ENCODE measurements at places on chromosomes 16 and 17. TPM values are rescaled to one million over a fixed set of nuclear protein-coding genes. Genes with fewer than 3 reads are reported as not detected.

DNA sequence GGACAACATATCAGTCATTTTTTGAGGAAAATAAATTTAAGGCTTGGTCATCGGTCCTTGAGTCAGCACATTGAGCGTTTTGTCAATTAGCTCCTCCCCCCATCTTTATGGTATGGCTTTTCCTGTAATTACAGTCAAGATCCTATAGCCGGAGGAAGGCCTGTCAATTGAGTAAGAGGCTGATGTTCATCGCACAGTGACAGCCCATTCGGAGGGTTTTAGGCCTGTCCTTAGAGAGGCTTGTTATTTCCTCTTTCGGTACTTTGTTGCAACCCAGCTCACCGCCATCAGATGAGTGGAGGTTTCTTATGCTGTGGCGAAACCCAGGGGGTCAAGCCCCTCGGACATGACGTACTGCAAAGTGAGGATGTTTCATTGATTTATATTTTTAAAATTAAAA is 395.2 kb downstream of the WWOX start:
- no peak for DNase-seq

- DNase-seq: peak; percentile 21
These were observed 619.3 kb downstream of the TP53TG3F start for GRCh38 chr16:34078691-34079090.

DNA sequence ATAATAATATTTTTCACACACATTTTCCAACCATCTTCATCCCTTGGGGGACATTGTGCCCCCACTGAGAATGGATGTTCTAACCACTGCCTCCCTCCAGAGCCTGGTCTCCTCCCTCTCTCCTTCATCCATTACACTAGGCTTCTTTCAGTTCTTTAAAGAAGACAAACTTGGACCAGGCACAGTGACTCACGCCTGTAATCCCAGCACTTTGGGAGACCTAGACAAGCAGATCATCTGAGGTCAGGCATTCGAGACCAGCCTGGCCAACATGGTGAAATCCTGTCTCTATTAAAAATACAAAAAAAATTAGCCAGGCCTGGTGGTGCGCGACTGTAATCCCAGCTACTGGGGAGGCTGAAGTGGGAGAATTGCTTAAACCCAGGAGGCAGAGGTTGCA is 6.5 kb downstream of the ALOX15 start:
- no peak for DNase-seq

The ITGA2B gene
- total RNA-seq: 0.78 TPM

DNA sequence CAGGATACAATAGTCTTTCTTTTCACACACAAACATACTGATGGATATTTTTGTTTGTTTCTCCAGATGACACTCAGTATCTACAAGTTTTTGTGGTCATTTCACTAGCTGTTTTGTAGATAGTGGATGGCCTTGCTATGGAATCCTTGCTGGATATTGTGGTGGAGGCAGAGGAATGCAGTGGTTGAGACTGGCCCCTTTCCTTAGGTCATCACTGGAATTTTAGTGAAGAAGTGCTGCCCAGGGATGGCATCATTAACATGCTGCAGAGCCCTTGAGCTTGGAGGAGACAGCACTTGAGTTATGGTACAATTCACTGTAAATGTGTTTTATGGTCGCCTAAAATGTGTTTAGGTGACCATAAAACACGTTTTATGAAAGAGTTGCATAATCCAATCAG is 455.9 kb upstream of the HSBP1 start:
- DNase-seq: no peak

DNA sequence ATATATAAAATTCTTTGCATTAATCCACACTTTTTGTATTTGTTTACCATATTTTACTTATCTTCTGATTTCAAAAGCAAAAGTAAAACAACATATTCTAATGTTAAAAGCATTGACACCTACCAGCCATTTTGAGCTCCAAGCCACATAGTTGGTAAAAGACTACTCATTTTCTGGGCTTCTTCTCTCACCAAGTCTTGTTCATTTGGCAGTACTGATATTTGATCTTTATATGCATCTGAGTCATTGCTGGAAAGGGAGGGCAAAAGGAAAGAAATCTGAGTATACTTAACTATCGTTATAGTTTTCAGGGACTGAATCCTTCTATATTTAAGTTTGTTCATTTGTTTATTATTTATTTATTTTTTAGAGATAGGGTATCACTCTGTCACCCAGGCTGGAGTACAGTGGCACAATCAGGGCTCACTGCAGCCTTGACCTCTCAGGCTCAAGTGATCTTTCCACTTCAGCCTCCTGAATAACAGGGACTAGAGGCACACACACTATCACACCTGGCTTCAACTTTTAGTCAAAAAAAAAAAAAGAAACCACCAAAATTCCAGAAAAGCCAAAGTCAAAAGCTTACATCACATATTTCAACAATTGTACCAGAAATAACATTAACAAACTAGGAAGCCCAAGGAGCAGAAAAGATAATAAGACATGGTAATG is 121.0 kb upstream of the TOB1 start:
- DNase-seq: no peak

- peak; percentile 89 for DNase-seq
These were observed at the start of gene VEZF1 for GRCh38 chr17:57987581-57988300. Gene VEZF1, minus strand, starts transcription at chr17:57988254. Its CDS starts 143 bp downstream, at chr17:57988111.

The AOC2 gene
- total RNA-seq: 3.8 TPM

Data from B cell (primary cell).